NCI-H748 treated with DMSO at 0.1 percent for 48 hours (cell line): ENCODE measurements at places on chromosomes 1 and 21.

- no peak for DNase-seq
These were observed 88.7 kb upstream of the IRF2BP2 start for GRCh38 chr1:234698686-234699085.

- peak; percentile 50 for DNase-seq
These were observed 19.8 kb upstream of the MUTYH start for GRCh38 chr1:45359882-45360513.

DNA sequence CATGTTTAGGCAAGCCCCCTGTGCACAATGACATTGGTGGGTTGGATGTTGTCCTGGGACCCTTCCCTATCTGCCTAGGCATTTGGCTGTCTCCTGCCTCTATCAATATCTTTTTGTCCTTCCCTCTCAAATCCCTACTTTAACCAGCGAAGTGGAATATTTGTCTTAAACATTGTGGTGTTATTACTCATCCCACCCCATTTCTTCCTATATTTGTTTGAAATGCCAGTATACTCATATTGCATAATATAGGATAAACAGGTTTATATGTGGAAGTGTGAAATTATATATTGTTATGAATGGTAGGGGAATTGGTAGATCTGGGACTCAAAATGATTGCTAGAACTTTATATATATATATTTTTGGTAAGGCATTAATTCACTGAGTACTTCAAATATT lies 80.0 kb downstream of the ADGRL2 start:
- no peak for DNase-seq

DNA sequence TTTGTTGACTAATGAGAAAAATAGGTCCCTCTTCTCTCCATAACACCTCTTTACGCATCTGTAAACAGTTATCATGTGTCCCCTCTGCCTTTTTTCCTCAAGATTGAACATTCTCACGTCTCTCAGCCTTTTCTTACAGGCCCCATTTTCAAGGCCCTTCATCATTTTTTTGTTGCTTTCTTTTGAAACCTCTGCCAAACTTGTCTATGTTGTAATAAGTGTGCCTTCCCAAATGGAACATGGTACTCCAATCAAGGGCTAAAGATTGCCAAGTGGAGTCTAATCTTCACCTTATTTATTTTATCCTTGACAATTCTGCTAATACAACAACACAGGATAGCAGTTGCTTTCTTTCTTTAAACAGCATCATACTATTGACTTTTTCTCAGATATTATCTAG lies 280.3 kb downstream of the USH2A start:
- DNase-seq, result no peak

GRCh38 chr1:21255284-21255942 lies 34.9 kb downstream of the ECE1 start:
- DNase-seq, result peak; percentile 18

GRCh38 chr1:78691995-78692747 lies 42.5 kb downstream of the IFI44 start:
- DNase-seq, result no peak

- no peak for DNase-seq
These were observed 183.6 kb downstream of the NR5A2 start for GRCh38 chr1:200211157-200211556.

DNA sequence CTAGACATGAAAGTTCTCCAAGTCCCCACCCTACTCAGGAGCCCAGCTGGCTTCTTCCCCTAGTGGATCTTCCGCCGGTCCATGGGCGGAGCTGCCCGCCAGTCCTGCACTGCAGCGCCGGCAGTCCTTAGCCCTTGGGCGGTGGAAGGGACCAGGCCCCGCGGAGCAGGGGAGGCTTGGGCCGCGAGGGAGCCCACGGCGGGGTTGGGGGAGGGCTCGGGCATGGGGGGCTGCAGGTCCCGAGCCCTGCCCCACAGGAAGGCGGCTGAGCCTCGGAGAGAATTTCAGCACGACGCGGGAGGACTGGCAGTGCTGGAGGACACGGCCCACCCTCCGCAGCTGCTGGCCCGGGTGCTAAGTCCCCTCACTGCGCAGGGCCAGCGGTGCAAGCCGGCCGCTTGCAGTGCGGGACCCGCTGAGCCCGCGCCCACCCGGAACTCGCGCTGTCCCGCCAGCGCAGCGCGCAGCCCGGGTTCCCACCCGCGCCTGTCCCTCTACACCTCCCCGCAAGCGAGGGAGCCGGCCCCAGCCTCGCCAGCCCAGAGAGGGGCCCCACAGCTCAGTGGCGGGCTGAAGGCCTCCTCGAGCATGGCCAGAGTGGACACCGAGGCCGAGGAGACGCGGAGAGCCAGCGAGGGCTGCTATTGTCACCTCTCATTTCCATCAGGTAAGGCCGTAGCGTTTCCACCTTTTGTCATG lies 1398.6 kb downstream of the MRPL39 start:
- DNase-seq, result no peak

- DNase-seq, result no peak
These were observed 5.1 kb upstream of the VWA1 start for GRCh38 chr1:1430114-1430982.

GRCh38 chr1:59074598-59074997 lies 222.3 kb upstream of the FGGY start:
- DNase-seq, result no peak

DNA sequence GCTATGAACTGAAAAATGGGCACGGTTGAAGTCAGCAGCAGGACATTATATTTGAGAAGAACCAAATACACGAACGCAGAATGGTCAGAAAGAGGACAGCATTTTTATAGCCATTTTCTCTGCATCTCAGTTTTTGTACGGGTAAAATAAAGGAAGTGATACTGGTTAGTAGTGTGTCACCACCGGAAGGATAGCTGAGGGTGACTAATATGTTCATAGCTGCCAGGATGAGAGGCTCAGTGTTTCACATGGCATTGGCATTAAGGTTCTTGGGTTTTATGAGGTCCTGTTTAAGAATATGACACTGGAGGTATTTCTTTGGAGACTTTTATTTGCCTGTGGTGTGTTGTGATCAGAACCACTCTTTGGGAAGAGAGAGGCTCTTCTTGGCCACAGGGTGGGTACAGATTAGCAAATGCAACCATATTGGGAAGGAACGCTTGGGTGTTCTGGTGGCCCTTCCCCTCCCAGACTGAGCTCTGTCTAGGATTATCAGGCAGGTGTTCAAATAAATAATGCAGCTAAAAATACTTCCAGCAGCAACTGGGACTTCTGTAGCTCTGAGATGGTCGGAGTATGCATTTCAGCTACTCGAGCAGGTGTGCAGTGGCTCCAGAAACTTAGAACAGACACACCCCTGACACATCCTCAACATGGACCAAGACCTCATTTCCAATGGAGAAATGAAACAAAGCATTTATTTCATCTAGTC lies 158.2 kb downstream of the PBX1 start:
- DNase-seq, result no peak

DNA sequence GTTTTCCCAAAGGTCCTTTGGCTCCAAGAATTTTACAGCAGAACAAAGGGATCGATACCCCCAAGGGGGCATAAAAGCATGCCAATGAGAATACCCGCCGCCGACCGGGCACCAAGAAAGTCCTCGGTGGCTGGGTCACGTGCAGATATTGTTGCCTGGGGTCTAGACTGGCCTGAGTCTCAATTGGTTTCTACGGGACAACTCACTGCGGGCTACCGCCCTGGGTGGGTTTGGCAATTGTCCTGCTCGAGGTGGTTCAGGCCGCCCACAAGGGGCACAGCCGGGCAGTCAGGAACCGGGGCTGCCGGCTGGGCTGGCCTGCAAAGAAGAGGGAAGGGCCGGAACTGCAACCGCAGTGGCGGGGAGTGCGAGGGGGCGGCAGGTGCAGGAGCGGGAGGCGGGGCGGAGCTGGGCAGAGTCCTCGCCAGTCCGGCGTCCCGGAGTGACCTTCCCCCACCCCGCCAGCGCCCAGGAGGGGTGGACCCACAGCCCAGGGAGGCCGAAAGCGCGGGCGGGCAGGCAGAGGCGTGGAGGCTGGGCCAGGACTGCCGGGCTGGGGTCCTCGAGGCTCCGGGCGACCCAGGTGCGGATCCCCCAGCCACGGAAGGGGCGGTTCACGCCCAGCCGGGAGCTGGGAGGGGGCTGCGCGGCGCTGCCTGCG lies 926 bp upstream of the ATP1B1 start:
- DNase-seq, result peak; percentile 31

DNA sequence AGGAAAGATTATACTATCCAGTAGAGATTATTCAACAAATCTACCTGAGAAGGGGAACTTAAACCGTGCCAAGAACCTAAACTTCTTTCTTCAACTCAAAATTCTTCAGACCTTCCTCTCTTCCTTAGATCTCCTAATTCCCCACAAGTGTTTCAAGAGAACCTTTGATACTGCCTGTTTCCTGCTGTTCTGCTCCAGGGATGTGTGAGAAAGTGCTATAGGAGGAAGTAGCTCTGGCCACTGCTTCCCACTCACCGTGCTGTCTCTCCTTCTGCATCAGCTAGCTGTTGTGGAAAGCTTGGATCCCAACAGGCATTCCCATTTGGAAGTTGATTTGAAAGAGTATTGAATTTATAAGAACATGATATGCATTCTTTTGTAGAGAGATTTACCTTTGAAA lies 4.5 kb upstream of the NOS1AP start:
- no peak for DNase-seq

DNA sequence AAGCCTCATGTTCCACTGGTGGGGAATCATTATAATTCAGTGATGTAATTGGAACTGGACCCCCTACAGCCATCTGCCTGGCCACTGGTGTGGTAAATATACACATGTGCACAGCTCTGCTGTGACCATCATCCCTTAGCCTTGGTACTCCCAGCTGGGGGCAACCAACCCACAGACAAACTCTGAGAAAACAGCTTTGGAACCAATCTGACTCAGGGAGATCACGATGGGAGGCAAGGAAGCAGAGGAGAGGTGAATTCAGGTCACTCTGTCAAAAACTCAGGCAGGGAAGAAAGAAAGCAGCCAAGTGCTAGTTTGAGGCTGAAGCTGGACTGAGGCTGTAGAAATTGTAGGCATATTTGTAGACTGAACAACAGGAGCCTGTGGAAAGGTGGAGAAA lies 197.8 kb upstream of the GALNT2 start:
- no peak for DNase-seq

GRCh38 chr1:234342774-234343173 lies 30.5 kb upstream of the COA6 start:
- no peak for DNase-seq

GRCh38 chr1:39940253-39940652 lies 14.7 kb upstream of the MFSD2A start:
- DNase-seq, result no peak

- no peak for DNase-seq
These were observed 29.9 kb downstream of the PCSK9 start for GRCh38 chr1:55069280-55069679.

- no peak for DNase-seq
These were observed 895 bp upstream of the UBR4 start for GRCh38 chr1:19210772-19211549.

GRCh38 chr21:25896501-25897056 lies 161.8 kb downstream of the GABPA start:
- DNase-seq, result no peak

GRCh38 chr1:110282395-110282794 lies 56.8 kb upstream of the RBM15 start:
- no peak for DNase-seq

DNA sequence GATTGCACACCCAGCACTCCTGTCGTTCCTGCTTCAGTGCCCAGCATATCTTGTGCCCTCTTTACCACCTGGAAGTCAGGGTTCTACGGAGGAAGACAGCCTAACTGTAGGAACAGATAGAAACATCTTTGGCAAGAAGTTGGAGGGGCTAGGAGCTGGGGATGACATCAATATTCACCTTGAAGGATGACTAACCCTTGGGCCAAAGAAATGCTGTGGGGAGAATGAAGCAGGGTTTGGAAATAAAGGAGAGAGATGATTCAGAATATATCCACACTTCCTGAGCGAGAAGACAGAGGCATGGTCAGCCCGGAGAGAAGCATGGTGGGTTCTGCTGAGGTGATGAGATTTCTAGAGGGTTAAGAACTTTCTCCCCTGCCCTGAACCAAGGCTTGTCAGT lies 4.6 kb upstream of the NKAIN1 start:
- no peak for DNase-seq

DNA sequence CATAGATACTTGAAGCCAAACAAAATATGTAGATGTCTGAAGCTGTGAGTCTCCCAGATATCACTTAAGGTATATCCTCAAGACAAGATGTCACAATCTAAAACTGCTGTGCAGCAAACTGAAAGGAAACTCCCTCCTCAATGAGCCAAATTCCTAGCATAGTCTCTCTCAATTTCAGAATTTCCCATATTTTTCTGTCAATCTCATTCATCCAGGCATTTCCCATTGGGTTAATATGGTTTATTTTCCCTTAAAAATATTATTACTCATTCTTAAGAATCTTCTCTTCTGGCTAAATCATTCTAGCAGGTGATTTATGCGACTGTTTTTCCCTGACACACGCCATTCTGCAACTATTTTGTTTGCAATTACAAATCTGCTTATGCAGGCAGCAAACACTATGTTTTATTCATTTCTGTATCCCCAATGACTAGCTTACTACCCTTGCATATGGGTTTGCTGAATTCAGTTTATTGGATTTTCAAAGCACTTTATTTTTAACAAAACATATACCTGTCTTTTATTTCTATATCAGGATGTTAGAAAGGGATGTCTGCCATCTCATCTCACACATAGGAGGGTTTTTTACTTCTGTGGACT lies 69.9 kb downstream of the TNFSF4 start:
- DNase-seq, result no peak

GRCh38 chr1:31818206-31818605 lies 2.4 kb upstream of the SPOCD1 start:
- no peak for DNase-seq

DNA sequence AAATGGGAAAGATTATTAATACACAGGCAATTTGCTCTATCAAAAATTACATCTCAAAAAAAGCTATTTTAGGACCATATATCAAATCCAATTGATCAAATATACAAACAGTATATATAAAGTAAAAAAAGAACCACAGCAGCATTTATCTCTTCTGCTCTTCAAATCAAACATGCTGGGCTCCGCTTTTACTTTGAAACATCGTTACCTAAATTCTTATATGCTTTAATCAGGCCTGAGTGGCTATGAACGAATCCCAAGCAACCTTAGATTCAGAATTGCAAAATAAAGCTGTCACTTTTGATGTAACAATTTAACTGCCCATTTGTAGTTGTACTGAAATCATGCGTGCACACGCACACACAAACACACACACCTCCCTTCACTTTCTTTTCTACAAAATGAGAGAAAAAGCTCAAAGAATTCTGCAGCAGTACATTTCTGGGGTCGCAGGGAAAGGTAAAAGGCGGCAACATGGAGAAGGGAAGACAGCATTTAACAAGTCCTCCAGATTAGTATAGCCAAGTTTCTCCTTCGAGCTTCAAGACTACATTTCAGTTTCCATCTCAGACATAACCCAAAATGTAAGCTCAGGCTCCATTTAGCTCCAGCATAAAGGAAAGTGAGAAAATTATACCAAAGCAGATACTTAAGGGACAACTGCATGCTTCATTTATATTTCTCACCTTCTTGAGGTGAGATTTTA lies 92.2 kb upstream of the TTC39A start:
- DNase-seq, result no peak

- DNase-seq, result no peak
These were observed 106.9 kb upstream of the TIAM1 start for GRCh38 chr21:31450980-31451379.

- no peak for DNase-seq
These were observed 232.9 kb upstream of the USP25 start for GRCh38 chr21:15496911-15497310.
